ENCODE measurements at places on chromosomes 2 and 18.

DNA sequence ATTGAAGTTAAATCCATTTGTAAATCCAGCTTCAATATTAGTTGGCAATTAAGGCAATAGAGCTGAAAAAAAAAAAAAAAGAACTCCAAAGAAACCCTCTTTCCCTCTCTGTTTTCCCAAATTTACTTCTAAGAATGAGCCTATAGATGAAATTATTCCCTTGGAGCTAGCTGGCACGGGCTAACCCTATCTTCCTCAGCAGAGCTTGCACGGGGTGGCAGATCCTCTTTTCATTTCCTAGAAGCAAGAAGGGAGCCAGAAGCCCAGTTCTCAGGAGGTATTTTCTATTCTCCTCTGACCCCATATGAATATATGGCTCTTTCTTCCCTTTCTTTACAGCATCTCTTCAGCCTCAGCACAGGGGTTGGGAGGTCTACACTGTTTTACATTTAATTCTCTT, 426.0 kb downstream of the TGIF1 start:
- DNase-seq = peak; percentile 15

DNA sequence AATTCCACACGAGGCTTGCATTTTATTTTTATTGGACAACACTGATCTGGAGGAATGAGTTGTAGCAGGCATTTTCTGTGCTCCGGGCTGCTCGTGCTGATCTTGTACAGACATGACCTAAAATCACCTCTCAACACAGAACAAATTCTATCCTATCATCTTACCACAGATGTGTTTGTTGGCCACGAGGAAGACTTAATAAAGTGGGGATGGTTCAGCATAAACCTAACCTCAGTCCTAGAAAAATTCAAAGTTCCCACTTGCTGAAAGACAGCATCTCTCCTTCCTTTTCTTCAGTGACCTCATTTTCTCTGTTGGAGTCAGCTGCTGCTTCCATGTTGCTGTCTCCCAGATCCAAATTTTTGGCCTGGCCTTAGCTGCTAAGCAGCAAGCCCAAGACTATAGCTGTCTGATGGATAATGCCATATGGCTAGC, 45.3 kb downstream of the RBKS start:
- peak; percentile 45 for DNase-seq

DNA sequence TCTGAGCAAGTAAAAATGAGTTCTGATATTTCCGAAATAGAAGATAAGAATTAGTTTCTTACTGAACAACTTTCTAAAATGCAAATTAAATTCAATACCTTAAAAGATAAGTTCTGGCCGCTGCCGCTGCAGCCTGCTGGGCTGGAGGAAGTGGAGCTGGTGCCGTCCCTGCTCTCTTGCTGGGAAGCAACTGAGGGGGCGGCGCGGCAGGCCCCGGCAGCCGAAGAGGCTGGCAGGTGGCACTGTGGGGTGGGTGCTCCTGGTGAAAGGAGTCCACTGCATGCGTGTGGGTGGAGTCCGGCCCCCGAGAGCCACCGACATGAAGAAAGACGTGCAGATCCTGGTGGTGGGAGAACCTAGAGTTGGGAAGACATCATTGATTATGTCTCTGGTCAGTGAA, 89.5 kb upstream of the ZNF519 start:
- no peak for DNase-seq

DNA sequence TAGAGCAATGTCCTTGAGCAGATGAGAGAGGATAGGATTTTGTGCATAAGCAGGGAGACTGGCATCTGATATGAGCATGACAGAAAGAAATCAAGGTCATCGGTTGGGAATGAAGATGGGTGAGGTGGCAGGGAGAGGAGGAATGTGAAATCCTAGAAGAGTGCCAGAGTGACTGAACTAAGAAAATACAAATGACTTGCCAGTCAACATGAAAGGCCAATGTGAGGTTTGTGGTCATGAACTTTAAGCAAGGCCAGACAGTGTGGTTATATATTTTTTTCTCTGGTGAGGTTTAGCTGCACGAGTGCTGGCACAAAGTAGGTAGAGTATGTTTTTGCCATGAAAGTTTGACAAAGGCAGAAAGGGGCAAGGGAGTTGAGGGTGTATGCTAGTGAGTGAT, 21.2 kb downstream of the QPCT start:
- DNase-seq = no peak

DNA sequence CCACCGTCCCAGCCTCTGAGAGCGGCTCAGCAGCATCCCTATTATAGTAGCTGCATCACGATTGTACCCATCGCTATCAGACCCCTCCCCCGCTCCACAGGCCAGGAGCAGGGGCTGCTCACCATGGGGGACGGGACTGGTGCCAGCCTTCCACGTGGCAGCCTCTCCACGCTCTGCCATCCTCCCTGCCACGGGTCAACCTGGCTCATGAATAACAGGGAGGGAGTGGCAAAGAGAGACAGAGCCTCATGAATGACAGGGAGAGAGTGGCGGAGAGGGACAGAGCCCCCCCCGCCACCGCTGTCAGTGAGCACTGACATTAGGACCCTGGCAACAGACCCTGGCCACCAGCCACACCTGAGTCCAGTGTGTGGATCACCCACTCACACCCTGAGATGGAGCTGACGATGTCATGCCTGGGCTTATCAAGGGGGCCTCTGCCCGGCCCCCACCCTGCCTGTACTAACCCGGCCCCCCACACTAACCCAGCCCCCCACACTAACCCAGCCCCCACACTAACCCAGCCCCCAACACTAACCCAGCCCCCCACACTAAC, 16.9 kb downstream of the CROCC2 start:
- DNase-seq = peak; percentile 12

- DNase-seq = no peak
These were observed 70.8 kb upstream of the STK17B start for GRCh38 chr2:196242131-196242620.

GRCh38 chr2:25314514-25315315, 27.0 kb downstream of the DNMT3A start:
- DNase-seq = peak; percentile 90

DNA sequence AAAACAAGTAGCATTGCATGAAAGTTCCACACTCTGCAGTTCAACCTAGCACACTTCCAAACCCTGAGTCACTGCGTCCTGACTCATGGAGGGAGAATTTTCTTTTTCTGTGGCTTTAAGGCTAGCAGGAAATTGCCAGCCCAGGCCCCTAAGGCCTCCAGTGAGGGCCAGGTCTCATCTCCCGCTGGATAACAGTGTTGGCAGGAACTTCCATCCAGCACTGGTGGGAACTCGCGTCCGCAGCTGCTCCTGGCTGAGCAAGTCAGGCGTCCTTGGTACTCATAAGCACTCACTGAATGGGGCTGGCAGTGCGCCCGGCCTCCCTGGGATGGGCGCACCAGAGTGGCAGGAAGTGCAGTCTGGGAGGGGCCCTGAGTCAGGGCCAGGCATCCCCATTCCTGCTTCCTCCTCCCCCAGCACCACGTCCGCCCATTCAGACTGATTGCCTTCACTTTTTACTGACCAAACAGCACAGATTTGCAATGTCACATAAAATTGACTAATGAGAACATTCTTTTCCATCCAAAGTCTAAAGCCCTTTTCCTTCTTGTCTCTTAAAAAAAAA, 14.3 kb downstream of the MALL start:
- DNase-seq = peak; percentile 93

All from NCI-H446 (cell line).